Aorta (tissue), 5 donors: ENCODE measurements at places on chromosomes 2 and 18. TPM values are rescaled to one million over a fixed set of nuclear protein-coding genes. Genes with fewer than 3 reads are reported as not detected.

TNS1 gene
- total RNA-seq = 1,456 TPM

- H3K27me3 ChIP-seq = no peaks in the 10 kb centered on the region
- H3K4me3 ChIP-seq = no peak overlapping the region
- no peaks in the 10 kb centered on the region for H3K4me1 ChIP-seq
- no peaks in the 10 kb centered on the region for H3K36me3 ChIP-seq
- no peak for DNase-seq
Observed at GRCh38 chr2:217797165-217797564, 205.6 kb downstream of the TNS1 start.

- H3K27ac ChIP-seq = no peak overlapping the region
- no peak overlapping the region for H3K4me3 ChIP-seq
- H3K27me3 ChIP-seq = no peaks in the 10 kb centered on the region
- H3K4me1 ChIP-seq = no peaks in the 10 kb centered on the region
- H3K36me3 ChIP-seq = no peaks in the 10 kb centered on the region
Observed at GRCh38 chr18:3466045-3466444, 16.1 kb downstream of the TGIF1 start.

DNA sequence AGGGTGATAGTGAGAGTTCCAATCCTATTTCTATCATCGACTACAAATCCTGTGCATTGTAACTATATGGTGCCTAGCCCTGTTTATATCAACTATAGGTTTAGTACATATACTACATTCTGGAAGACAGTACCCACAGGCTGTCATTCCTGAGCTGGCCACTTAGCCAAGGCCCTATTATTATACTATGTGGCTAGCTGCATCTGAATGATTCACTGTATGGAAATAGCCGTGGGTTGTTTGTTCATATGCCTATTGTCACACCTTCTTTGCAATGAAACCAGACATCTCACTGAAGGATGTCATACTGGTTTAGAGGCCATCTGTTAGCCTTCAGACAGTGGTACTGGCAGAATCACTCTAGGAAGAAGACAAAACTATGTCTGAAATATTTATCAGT is 62.3 kb upstream of the FSIP2 start:
- H3K4me1 ChIP-seq = no peaks in the 10 kb centered on the region
- no peaks in the 10 kb centered on the region for H3K36me3 ChIP-seq
- no peak overlapping the region for H3K4me3 ChIP-seq
- no peak for DNase-seq
- no peak overlapping the region for H3K27ac ChIP-seq

- H3K4me1 ChIP-seq = no peaks in the 10 kb centered on the region
- DNase-seq = no peak
- H3K27ac ChIP-seq = no peak overlapping the region
- H3K4me3 ChIP-seq = no peak overlapping the region
- no peaks in the 10 kb centered on the region for H3K36me3 ChIP-seq
- no peaks in the 10 kb centered on the region for H3K27me3 ChIP-seq
Observed at GRCh38 chr2:174120346-174120745, 128.0 kb downstream of the OLA1 start.

DNA sequence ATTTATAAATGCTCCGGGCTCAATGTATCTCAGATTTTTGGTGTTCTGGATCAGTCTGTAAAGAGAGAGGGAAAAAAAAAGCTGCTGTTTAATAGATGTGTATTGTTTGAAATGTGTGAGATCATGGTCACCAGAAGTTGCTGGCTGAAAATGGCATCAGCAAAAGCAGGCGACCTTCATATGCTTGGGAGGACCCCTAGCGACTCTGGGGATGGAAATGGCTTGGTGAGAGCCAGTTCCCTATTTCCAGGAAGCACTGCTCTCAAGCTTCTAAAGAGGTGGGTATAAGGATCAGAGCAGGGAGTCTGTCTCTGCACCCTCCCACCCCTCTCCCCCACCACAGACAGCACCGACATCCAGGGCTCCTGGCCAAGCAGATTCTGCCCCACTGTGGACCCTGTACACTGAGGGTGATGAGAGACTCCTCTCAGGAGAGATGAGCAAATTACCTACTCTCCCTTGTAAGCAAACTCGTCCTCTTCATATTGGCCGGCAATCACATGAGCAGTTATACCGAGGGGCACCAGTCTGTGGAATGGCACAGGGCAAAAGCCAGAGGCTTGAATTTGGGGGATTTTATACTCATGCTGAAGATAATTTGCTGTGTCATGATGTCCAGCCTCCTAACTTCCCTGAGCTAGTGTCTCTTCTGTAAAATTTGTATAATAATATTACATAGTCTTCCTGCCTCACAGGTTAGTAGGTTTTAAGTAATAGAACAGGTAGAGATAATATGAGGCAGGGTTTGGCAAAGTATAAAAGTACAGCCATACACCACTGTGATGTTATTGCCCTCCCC is 29.6 kb downstream of the LHCGR start:
- no peak overlapping the region for H3K27ac ChIP-seq
- H3K4me1 ChIP-seq = peaks cover 2% of the 10 kb centered on the region
- no peaks in the 10 kb centered on the region for H3K27me3 ChIP-seq
- DNase-seq = no peak

DTNA gene
- 101 TPM for total RNA-seq

DNA sequence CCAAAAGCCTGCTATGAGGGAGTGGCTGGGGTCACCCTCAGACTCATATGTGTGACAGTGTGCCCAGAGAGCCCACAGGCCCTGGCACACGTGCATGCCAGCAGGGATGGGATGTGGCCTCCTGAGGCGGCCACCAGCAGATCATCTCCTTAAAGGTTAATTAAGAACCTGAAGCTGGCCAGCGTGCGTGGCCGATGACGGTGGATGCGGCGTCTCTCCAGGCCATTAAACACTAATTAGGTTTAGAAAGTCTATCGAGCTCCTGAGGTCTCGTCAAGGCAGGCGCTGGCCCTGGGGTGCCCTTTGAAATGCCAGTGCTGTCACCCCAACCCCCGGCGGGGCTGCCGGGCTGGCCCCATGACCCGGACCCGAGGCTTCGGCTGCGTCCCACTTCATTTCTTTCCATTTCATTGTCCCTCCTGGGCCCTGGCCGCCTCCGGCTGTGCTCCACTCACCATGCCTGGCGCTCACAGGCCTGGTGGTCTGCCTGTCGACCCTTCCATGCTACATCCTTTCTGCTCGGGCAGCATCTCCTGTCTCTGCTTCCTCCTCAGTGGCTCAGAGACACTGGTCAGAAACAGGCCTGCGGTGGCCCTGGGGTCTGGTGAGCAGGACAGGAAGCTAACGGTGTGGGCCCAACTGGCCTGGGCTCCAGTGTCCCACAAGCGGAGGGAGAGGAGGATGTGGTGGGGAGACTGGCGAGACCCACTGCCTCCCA is 228.9 kb downstream of the CELF4 start:
- no peak overlapping the region for H3K4me3 ChIP-seq
- no peaks in the 10 kb centered on the region for H3K4me1 ChIP-seq
- H3K36me3 ChIP-seq = no peaks in the 10 kb centered on the region
- no peak overlapping the region for H3K27ac ChIP-seq
- no peak for DNase-seq
- H3K27me3 ChIP-seq = no peaks in the 10 kb centered on the region

DNA sequence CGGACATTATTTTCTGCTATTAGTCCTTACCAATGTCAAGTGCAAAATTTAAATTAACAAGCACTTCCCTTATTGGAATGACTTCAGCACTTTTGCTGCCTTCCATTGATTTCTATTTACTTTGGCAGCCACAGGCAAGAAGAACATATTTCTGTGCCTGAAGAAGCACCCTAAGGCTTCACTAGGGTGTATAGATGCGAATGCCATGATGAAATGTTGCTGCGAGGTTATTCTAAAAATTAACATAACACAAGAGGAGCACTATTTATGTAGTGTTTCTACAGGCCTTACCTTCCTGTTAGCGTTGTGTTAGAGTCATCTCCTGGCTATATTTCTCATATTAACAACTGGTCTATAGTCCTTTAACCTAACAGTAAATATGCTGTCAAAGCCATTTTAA is 365.0 kb upstream of the HNRNPA3 start:
- H3K36me3 ChIP-seq = no peaks in the 10 kb centered on the region
- H3K27ac ChIP-seq = no peak overlapping the region
- H3K4me1 ChIP-seq = no peaks in the 10 kb centered on the region
- DNase-seq = no peak
- H3K4me3 ChIP-seq = no peak overlapping the region
- no peaks in the 10 kb centered on the region for H3K27me3 ChIP-seq

GRCh38 chr2:71892896-71893295 is 254.8 kb downstream of the CYP26B1 start:
- no peak overlapping the region for H3K4me3 ChIP-seq
- H3K36me3 ChIP-seq = no peaks in the 10 kb centered on the region
- H3K27me3 ChIP-seq = no peaks in the 10 kb centered on the region
- H3K4me1 ChIP-seq = no peaks in the 10 kb centered on the region
- H3K27ac ChIP-seq = no peak overlapping the region
- no peak for DNase-seq
